ENCODE measurements at places on chromosomes 6 and 20. TPM values are rescaled to one million over a fixed set of nuclear protein-coding genes. Genes with fewer than 3 reads are reported as not detected.
A peak's percentile ranks its signal among the peaks of the same experiment; 100 is the strongest.

FRK gene
- 8.8 TPM for total RNA-seq

DCDC2 gene
- total RNA-seq: not detected

WFDC12 gene
- not detected for total RNA-seq

EYA2 gene
- total RNA-seq: 0.32 TPM

VSX1 gene
- total RNA-seq: not detected

GRCh38 chr20:19552221-19553180 is 205.6 kb upstream of the RIN2 start:
- DNase-seq: no peak

DNA sequence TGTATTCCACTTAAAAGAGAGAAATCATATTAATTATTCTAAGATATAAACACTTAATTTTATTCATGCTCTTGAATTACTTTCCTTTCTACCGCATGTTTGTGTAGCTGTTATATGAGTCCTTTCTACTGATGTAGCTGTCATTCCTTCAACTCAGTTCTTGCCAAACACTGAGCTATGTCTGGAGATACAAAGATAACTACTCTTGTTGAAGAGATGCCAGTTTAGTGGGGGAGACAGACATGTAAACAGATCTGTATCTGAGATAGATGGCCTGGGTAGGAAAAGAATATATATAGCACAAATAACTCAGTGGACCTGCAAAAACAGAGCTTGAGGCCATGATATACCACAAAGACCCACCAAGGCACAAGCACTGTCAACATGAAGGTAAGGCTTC is 157.3 kb downstream of the BTBD9 start:
- no peak for DNase-seq

GRCh38 chr20:53828682-53829254 is 235.1 kb upstream of the ZNF217 start:
- DNase-seq: peak; percentile 39

DNA sequence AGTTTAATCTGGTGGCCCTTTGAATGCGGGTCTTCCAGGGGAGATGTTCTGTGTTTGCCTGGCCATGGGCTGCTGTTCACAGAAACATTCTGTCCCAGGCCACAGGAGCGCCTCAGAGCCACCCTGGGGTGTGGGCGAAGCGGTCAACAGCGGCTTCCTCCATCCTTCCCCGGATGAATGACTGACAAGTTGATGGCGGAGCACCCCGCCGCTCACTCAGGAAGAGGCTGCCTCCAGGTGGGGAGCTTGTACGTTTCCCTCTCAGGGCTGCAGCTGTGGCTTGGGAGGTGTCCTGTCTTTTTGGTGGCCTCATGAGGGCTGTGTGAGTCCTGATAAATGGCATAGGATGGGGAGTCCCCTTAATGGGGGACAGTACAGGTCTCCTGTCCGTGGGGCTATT is 178.4 kb downstream of the NRN1 start:
- no peak for DNase-seq

GRCh38 chr6:85576476-85576875 is 17.2 kb downstream of the SNX14 start:
- DNase-seq: no peak

DNA sequence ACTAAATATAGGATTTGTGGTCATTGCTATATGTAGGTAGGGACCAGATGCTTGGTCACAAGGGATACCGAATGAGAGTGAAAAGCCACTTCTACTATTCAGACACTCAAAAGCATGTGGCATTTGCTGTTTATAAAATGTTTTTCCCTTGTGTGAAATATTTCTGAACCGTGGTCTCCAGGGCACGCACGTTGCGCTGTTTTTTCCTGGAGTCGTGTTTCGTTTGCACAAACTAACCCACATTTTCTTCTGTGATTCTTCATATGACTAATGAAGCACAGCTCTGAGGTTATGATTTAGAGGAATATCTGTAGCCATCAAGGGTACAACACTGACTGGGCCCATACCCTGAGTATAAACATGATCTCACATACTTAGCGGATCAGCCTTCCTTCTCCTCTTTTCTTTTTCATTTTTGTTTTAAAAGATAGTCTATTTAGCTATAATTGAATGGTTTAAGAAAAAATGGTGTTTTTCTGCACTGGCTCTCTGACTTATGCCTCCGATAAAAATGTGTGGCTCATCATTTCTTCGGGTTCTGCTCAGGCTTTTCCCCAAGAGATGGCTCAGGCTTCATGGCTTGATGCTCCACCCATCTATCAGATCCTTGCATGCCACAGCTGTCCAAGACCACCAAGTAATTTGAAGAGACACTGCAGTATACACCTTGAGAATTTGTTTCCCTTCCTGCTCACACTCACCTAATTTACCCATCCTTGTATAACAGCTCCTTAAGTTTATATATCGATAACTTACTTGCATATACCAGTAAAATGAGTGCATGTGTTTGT is 59.9 kb upstream of the HBS1L start:
- no peak for DNase-seq

GRCh38 chr6:69780585-69781178 is 16.1 kb downstream of the LMBRD1 start:
- no peak for DNase-seq
